ENCODE measurements at places on chromosomes 5 and 9. TPM values are rescaled to one million over a fixed set of nuclear protein-coding genes. Genes with fewer than 3 reads are reported as not detected.

DNA sequence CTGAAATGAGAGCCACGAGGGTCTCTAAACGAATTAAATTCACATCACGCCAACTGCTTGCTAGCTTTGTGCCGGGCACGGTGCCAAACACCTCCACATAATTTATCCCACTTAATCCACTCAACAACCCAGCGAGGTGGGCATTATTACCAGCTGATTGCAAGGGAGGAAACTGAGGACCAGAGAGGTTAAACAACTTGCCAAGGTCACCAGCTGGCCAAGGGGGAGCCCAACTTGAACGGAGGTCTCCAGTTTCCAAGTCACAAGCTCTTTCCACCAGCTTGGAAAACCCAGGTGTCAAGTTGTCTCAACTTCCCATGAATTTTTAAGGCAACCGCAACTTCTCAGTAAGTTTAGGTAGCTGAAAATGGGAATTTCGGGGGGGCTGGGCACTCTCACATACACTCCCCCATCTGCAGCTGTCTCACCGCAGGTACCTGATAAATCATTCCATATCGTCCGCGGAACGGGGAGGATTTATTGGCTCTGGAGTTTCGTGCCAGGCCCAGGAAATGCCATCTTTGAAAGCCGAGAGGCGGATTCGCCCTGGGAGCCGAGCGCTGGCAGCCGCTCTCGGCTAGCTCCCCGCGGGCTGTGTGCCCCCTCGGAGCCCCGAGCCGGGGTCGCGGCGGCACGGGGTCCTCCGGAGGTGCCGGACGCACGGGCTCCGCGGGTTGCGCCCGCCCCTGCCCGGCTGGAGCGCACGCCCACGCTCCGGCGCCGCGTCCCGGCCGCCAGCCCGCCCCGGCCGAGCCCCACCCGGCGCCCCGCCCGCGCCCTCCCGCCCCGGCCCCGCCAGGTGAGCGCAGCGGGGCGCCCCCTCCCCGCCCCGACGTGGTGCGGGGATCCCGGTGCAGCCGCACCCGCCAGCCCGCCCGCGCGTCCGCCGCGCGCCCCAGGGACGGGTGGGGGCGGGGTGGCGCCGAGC is 617 bp downstream of the PTPN3 start:
- no peaks in the 10 kb centered on the region for H3K36me3 ChIP-seq
- DNase-seq: no peak
- peaks cover 63% of the 10 kb centered on the region for H3K27me3 ChIP-seq
- H3K4me1 ChIP-seq: no peaks in the 10 kb centered on the region

GRCh38 chr9:80134487-80134886 is 562.7 kb downstream of the TLE4 start:
- H3K4me1 ChIP-seq: no peaks in the 10 kb centered on the region
- H3K4me3 ChIP-seq: no peak overlapping the region
- H3K36me3 ChIP-seq: no peaks in the 10 kb centered on the region
- DNase-seq: no peak

GRCh38 chr5:140596321-140596741 is 31.7 kb downstream of the SLC35A4 start:
- no peak overlapping the region for H3K27ac ChIP-seq
- H3K27me3 ChIP-seq: peaks cover 2% of the 10 kb centered on the region
- DNase-seq: no peak
- no peaks in the 10 kb centered on the region for H3K36me3 ChIP-seq
- no peak overlapping the region for H3K4me3 ChIP-seq

DNA sequence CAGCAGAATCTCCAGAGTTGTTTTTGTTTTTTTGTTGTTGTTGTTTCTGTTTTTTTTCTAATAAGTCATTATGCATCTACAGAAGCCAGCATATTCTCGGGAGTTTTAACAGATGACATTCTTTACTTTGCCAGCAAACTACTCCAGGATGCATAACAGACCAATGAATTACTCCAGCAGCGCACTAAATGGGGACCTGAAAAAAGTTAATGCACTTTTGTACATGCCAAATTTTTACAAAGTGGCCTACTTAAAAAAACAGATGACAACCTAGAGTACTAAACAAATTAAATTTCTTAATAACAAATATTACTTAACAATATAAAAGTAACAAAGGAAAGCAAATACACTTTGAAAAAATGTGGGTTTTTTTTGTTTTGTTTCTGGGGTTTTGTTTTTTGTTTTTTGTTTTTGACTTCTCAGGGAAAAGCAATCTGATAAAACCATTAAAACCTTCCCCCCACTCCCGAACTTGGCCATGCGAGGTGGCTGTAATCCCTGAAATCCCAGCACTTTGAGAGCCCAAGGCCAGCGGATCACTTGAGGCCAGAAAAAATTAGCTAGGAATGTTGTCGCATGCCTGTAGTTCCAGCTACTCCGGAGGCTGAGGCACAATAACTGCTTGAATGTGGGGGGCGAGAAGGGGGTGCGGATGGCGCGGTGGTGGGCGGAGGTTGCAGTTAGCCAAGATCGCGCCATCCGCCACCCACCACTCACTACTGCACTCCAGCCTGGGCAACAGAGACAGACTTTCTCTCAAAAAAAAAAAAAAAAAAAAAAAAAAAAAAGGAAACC is 352.4 kb downstream of the CETN3 start:
- no peak for DNase-seq
- H3K4me3 ChIP-seq: no peak overlapping the region
- no peaks in the 10 kb centered on the region for H3K4me1 ChIP-seq

DOCK8 gene
- total RNA-seq: not detected
